CD4-positive, alpha-beta T cell (primary cell): ENCODE measurements at places on chromosomes 4 and X.

DNA sequence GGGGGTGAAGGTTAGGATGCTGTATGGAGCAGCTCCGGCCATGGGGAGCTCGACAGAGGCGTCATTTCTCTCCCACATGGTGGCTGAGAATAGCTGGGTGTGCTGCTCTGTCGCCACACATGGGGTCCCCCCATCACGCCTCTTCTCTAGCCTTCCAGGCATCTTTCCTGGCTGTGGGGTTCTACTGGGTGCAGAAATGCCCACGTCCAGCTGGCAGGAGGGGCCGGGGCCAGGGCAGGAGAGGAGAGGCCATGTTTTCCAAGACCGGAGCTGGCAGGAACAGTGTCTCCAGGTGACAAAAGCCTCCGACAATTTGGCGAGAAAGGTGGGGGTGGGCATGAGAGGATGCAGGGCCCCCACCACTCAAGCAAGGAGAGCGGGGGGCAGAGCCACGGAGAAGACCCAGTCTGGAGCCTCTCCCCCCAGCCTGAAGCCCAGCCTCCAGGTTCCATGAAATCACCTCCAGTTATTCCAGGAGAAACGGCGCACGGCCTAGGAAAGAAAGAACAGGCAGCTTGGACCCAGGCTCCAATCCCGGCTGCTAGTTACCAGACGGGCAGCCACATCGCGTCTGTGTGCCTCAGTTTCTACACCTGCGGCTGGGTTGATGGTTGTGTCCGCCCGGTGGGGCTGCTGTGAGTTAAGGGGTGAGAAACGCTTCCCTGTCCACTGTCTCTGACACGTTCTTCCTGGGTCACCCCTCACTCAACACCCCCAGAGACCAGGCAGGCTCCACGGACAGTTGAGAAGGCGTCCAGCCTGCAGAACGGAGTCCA is 27.4 kb upstream of the SPON2 start:
- no peak for DNase-seq

DNA sequence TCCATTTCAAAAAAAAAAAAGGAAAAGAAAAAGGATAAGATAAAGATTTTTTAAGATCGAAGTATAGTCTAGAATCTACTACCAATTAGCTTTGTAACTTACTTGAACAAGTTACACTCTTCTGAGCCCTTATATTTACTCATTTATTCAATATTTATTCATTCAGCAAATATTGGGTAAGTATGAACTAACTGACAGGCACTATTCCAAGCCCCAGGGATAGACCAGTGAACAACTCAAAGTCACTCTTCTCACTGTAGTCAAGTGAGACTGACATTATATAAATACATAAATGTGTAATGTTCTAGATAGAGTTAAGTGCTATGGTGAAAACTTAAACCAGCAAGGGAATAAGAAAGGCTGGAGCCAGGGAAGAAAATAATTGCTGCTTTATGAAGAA is 131.6 kb downstream of the ARHGAP24 start:
- DNase-seq = no peak

GRCh38 chr4:16109256-16109655 is 25.4 kb upstream of the PROM1 start:
- DNase-seq = no peak

DNA sequence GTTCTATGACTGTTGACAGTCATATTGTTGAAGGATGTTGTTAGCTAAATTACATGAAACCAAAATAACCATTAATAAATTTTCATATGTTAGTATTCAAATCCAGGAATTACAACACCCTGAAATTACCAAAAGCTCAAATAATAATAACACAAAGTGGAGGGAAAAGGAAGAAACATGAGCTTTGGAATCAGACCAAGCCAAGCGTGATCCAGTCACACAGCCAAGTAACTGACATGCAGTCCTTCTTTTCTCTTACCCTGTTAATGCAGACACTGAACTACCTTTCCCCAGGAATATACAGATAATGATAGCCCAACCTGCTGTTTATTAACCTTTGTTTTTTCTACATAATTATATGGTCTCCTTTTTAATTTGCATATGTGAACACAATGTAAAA is 130.2 kb downstream of the HS3ST1 start:
- no peak for DNase-seq

DNA sequence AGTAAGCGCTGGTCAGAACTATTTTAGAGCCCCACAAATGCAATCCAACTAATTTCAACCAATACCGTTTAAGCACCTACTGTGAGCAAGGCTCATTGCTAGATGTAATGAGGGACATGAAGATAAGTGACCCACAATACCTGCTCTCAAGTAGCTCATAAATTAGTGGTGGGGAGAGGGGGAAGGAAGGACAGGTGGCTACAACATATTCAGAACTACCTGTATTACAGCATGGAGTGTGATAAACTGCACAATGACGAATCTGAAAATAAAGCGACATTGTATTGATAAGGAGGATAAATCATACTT is 311.6 kb upstream of the DIAPH2 start:
- DNase-seq = no peak

DNA sequence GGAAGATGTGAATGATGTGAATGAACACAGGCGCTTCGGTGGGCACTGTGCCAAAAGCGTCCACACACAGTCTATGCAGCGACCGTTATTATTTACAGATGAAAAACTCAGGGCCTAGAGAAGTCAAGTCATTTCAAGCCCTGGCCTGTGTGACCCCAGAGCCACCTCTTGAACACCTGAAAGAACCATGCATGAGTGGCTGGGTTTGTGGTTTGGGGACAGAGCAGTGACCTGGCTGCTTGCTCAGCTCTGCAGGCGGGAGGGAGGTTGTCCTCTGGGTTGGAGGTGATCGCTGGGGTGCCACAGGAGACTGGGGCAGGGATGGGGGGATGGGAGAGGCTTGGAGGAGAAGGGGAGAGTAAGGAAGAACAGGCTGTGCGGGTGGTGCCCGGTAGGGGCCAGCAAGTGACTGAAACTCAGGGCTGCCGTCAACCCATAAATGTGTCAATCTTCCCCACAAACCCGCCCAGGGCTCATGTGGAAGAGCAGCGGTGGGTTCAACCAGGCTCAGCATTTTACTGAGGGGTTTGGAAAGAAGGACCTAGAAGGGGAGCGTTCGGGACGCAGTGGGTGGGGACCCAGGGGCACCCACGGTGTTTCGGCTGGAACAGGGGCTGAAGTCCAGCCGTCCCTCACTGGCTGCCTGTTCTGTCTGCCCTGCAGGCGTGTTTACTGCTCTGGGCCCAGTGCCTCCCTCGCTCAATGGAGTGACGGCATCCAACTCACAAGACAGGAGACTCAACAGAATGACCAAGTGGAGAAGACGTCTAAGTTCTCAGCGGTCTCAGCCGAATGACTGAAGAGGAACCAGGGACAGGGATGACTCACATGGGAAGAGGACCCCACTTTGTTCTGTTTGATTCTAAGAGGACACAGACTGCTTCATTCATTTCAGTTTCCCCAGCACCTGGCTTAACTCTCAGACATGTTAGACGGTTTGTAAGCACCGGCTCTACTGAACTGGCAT is 167.8 kb downstream of the AFAP1 start:
- DNase-seq = no peak

GRCh38 chrX:124085063-124085462 is 123.6 kb downstream of the STAG2 start:
- DNase-seq = no peak

DNA sequence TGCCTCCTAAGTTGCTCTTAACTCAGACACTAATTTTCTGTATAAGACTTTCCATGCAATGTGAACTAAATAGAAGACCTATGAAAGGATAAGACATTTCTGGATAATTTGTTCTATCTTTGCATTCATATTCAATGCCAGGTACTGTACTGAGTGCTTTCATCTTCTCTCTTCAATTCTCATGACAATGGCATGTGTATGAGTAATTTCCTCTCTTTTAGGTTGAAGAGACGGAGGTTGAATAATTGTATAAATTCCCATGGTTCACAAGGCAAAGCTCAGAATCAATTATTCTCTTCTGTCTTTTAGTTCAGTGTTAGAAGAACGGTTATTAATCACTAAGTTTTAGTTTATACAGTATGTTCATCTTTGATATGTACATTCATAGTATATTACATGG is 29.3 kb upstream of the CFAP299 start:
- no peak for DNase-seq

DNA sequence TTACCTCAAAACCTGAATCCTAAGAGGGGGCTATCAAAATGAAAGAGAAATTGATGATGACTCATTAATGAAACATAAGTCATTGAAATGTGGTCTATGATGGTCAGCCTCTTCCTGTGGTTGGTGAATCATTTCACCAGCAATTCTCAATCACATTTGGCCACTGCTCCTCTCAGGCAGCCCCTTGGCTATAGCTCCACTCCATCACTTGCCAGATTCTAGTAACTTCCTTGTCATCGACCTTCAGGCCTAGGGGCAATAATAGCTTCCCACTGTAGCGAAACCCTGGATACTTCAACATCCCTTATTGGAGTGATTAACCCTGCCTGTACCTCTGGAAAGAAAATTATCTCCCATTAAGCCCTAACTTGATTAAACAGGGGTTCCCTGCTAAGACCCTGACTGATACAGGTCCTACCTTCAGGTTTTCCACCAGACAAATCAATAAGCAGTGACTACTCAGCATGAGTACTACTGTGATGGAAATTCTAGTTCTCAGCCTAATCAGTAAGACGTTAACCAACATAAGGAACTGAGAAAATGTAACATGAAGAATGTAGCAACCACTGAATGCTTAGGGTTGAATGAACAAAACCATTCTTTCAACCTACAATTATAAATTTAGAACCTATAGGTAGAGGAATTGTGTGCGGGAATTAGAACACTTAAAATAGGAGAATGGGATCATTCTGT is 30.4 kb downstream of the ADH7 start:
- no peak for DNase-seq

DNA sequence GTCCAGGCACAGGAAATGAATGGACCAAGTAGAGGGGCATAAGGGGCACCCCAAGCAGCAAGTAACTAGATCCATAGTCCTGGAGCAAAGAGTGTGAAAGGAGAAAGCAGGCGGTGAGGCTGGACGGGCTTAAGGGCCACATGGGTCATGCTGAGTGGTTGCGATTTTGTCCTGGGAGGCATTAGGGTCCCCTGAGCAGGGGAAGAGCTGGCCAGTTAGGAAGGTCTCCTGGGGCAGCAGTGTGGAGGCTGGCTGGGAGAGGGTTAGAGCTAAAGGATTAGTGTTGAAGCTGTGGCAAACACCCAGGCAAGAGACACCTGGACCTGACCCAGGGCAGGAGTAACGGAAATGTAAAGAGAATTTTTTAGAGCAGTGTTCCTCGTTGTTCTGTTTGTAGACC is 26.5 kb downstream of the MYOZ2 start:
- DNase-seq = no peak

- DNase-seq = no peak
Measured at GRCh38 chr4:85870298-85871083, 395.5 kb downstream of the ARHGAP24 start.

DNA sequence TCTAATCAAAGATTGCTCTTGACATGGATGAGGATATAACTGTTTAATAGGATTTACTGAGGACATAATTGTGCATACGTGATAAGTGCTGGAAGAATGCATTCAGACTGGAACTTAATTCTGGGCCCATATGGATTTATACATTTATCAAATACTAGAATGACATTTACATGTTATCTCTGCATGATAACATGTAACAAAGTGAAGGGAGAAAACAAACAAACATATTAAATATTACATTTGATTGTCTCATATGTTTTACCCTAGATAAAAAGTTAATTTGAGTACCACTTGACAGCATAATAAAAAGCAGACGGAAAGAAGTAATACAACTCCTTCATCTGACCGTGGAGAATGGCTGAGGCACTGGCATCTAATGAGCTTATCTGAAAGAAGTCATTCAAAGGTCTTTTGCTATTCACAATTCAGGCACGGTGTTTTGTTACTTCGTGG is 297.8 kb downstream of the PPP3CA start:
- no peak for DNase-seq

DNA sequence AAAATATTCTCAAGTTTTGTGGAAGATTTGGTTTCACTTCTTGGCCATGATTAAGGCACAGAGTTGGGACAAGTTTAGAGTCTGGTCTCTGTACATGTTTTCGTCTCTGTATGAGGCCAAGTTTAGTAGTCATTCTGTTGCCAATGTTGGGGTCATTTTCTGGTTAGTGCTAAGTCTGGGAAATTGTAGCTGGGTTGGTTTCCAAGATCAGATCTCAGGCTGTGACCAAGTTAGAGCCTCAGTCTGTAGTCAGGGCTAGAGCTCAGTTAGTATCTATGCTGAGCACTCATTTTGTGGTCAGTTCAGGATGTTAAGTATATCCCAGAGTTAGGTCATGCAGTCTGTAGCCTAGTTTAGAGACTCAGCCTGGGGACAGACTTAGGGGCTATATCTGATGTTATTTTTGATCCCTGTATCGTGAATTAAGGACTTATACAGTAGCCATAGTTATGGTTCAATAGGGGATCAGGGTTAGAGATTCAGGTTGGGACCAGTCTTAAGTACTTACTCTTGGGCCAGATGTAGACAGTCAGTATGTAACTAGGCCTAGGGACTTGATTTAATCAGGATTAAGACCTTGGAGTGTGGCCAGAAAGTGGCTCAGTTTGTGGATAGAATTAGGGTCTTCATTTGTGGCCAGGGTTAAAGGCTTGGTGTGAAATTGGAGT is 6.6 kb upstream of the ENOX2 start:
- no peak for DNase-seq

- DNase-seq = peak; percentile 63
Measured at GRCh38 chr4:931194-931959, 739 bp downstream of the GAK start.

- DNase-seq = no peak
Measured at GRCh38 chr4:72569719-72570235, 756 bp upstream of the ADAMTS3 start.

- DNase-seq = no peak
Measured at GRCh38 chr4:122705547-122706117, 26.9 kb upstream of the BBS12 start.

DNA sequence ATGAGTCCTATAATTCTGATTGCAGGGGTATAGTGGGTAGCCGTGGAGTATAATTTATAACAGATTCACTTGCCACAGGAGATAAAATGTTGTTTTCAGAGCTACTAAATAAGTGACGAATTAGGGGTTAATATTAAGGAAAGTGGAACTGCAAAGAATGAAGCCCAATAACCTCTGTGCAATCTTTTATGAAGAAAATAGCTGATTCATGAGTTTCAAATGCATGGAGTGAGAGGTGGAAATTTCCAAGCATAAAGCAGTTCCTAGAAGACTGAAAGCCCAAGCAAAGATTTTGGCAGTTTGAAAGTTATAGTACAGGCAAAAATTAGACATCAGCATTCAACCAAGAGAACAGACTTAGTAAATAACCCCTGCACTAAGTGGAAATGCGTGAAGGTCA is 1782.4 kb upstream of the PCDH10 start:
- no peak for DNase-seq

DNA sequence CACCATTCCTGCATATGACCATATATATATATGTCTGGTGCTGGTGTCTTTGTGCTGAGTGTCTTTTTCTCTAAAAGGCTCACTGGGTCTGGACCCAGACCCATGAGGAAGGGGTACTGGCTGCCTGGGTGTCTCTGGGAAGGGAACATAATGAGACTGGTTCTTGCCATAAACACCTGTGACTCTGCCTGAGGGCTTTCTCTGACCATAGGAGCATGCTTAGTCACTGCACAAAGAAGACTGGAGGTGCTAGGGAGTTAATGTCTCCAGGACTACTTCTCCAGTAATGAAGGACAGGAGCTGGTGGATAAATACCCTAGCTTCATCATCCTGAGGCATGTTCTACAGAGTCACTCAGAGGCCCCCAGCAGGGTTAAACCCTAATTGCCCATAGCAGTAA is 47.1 kb upstream of the CASK start:
- no peak for DNase-seq

GRCh38 chr4:161647757-161648156 is 516.0 kb downstream of the FSTL5 start:
- no peak for DNase-seq

GRCh38 chr4:38314663-38315062 is 349.3 kb upstream of the KLF3 start:
- no peak for DNase-seq
